ENCODE measurements at places on chromosomes 3 and 15. TPM values are rescaled to one million over a fixed set of nuclear protein-coding genes. Genes with fewer than 3 reads are reported as not detected.
A peak's percentile ranks its signal among the peaks of the same experiment; 100 is the strongest.

Gene GPR160
- total RNA-seq, result 1.7 TPM

Gene PAK2
- 39.7 TPM for total RNA-seq

Gene ALAS1
- 31.4 TPM for total RNA-seq

DNA sequence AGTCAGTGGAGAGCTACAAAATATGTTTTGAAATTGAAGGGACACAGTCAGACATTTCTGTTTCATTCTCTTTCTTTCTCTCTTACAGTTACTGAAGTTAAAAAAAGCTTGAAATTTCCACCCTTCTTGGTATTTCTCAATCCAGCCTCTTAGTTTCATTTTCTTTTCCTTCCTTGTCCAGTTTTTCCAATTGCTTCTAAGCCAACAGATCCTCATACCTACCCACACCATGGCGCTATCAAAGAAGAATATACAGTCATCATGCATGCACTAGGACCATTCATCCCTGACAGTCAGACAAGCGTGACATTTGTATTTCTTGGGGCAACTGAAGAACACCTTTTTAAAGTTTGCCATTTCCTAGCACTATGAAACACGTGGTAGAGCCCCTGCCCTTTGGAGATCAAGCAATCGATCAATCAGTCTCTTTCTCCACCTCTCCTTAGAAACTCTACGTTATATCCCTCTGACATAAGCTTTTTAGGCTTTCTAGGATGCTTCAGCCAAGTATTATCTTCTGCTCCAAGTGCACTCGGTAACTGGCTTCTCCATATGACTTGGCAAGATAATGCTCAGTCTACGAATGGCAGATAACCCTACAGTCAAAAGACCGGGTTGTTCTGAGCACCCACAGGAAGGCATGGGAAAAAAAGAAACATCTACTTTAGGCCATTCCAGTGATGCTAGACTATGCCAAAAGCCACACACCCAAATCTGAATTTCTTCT, 65.4 kb downstream of the FBN1 start:
- no peak for DNase-seq

- no peak for DNase-seq
Measured at GRCh38 chr15:94346282-94346681, 114.9 kb downstream of the MCTP2 start.

- DNase-seq, result peak; percentile 0
Measured at GRCh38 chr15:65278480-65278879, 8.2 kb downstream of the PARP16 start.

GRCh38 chr3:180358179-180358578, 243.8 kb upstream of the TTC14 start:
- DNase-seq, result no peak

- DNase-seq, result no peak
Measured at GRCh38 chr3:176577447-176577846, 619.8 kb downstream of the TBL1XR1 start.

All from posterior vena cava (tissue), 2 donors.